Stimulated activated CD4-positive, alpha-beta T cell treated with anti-CD3 and anti-CD28 coated beads, Interleukin-15, amount 100 ng/mL, for 48 hours (primary cell): ENCODE measurements at places on chromosomes 12 and 14.

- no peak for DNase-seq
These were observed 180.9 kb upstream of the RTL1 start for GRCh38 chr14:101084436-101084826.

DNA sequence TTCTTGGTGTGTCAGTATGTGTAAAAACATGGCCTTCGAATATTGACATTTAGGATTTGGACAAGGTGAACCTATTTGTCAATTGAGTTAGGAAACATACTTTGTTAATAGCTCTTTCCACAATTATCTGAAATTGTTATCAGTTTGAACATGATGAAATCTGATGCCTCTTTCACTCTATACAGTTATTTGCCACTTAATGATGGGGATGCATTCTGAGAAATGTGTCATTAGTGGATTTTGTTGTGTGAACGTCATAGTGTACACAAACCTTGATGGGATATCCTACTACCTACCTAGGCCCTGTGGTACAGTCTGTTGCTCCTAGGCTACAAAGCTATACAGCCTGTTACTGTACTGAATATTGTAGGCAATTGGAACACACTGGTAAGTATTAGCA, 4.8 kb downstream of the TULP3 start:
- no peak for DNase-seq

DNA sequence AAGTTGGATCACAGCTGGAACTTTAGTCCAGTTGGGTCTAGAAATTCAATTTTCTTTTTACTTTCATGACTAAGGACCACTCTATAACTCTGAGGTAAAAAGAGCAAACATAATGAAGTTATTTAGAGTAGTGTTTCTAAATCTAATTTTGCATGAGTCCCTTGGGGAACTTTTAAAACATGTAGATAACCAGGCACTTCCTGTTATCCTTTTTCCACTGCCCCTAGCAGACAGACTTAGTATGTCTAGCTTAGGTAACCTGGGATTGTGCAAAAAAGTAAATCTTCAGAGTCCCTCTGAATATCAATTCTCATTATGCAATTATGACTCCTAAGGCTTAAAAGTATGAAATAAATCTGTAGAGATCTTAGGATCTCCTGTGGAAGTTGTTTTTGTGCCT, 371.2 kb downstream of the DIO2 start:
- DNase-seq: no peak

DNA sequence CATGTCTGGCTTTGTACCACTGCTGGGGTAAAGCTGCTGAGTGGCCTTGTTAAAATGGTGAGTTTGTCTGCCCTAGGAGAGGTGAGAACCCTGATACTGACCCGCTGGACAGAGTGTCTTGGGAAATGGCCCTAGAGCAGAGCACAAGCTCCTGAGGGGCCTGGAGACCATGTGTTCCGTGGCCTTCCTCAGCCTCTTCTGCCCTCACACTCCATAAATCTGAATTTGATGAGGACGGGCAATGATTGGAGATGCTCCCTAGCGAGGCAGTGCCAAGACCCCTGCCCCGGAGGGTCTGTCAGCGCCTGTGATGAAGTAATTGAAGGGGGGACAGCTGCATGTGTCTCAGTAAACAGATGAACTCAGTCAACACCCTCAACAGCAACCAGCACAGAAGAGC, 54.1 kb downstream of the KCNA5 start:
- DNase-seq: no peak

GRCh38 chr14:44099743-44100488, 407.2 kb downstream of the FSCB start:
- no peak for DNase-seq

DNA sequence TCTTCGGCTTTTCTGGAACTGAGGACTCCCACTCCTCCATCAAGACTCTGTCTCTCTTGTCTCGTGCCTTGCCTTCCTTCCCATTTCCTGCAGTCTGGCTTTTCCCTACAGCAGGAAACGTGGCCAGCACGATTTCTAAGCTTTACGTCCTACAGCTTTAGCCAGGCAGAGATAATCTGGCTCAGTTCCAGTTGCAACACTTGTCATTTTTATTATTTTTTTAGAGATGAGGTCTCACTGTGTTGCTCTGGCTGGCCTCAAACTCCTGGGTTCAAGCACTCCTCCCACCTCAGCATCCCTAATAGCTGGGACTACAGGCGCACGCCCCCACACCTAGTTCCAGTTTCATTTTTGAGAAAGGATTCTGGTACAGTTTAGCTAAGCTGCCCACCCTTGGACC, 19.9 kb downstream of the CALM1 start:
- no peak for DNase-seq

GRCh38 chr12:124685689-124686369, 118.4 kb upstream of the NCOR2 start:
- no peak for DNase-seq

- DNase-seq: no peak
These were observed 2.3 kb upstream of the SCNN1A start for GRCh38 chr12:6377667-6377994.

- no peak for DNase-seq
These were observed 510 bp upstream of the TTC8 start for GRCh38 chr14:88823968-88824313.

GRCh38 chr12:132675757-132676432, 11.2 kb downstream of the POLE start:
- DNase-seq: no peak

DNA sequence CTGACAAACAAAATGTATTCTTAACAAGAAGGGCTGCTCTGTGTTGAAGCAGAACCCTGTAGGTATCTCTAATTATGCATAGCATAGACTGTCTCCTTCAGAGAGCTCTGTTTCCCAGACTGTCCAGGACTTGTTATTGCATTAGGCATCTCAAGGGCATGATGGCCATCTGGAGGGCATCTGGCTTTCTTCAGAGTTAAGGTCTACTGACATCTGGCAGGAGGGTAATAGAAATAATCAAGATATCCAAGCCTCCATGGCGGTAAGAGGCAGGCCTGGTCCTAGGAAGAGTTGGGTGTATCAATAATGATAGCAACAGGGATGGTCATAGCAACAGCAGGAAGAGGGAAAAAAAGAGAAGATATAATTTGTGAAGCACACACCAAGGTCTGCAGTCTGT, 161.2 kb downstream of the TTC8 start:
- DNase-seq: no peak

DNA sequence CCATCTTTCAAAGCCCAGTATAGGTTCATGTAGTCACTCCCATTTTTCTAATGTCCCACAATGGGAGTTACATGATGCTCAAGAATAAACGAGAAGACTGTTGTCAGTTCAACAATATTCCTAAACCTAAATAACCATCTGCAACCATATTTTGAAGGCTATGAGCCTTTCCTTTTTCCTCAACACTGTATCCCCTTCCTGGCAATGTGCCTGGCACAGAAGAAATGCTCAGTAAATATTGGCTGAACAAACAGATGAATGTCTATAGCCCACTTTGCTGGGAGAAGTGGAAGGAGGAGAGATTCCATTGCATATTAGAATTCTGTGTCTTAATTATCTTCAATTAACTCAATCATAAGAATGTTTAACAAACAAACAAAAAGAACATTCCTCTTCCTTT, 6.1 kb downstream of the ARMH4 start:
- DNase-seq: no peak

DNA sequence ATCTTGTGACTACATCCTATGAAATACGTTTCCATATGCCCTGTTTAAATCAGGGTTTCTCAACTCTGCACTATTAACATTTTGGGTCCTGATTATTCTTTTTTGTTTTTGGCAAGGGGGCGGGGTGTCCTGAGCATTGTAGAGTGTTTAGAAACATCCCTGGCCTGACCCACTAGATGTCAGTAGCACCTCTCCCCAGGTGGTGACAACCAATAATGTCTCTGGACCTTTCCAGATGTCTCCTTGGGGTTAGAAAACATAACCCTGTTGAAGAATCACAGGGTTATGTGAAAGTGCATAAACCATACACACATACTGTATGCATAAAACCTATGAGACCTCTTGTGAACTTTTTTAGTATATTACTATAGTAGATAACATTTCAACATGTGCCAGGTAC, 1.4 kb downstream of the ACAD10 start:
- no peak for DNase-seq

- no peak for DNase-seq
These were observed 6.7 kb upstream of the KCNH5 start for GRCh38 chr14:63051992-63052391.
